NCI-H1436 (cell line): ENCODE measurements at places on chromosomes 1 and 21.
A peak's percentile ranks its signal among the peaks of the same experiment; 100 is the strongest.

GRCh38 chr1:231684356-231685244 lies 58.0 kb downstream of the DISC1 start:
- DNase-seq: peak; percentile 94

DNA sequence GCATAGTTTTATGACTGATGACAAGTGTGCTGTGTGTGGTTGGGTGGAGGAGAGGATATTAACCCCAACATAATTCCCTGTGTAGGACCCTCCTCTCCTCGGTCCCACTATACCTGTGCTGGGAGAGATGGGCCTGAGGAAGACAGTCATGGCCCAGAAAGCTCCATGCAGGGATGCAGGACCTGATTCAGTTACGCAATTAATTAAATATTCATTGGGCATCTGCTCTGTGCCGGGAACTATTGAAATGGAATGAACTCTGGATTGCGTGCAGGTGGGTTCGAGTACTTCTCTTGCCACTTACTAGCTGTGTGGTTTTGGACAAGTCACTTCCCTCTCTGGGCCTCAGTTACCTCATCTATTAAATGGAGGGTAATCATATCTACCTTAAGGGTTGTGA lies 74.6 kb downstream of the CD247 start:
- no peak for DNase-seq

DNA sequence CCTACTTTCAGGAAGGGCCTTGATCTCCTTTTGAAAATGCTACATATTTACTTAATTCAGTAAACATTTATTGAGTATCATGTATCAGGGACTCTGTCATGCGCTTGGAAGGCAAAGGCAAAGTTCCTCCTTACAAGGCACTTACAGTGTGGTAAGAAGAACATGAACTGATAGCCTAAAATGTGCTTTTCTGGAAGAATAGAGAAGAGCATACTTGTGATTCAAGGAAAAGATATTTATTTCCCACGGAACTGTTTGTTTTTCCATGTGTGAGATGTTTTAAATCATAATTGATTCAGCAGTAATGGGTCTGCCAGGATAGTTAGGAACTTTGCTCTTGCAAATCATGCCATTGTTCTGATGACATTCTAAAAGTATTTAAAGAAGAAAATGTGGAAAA lies 110.1 kb upstream of the ZNHIT6 start:
- no peak for DNase-seq

DNA sequence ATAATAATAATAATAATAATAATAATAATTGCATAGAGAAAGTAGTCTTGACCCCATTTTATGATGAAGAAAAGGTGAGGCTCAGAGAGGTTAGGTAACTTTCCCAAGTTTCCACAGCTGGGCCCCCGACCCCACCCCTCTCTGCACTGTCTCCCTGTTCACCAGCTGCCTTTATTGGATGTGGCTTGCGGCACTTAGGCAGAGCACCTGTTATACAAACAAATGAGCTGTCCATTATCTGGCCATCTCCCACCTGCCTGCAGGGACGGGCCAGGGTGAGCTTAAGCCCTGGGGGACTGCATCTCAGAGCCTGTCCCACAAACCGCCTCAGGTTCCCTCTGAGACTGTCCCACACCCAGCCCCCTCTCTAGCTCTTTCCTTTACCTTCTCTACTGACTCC lies 10.1 kb upstream of the EFNA1 start:
- peak; percentile 31 for DNase-seq

- no peak for DNase-seq
Measured at GRCh38 chr1:56235909-56236510, 343.4 kb downstream of the PLPP3 start.
